ENCODE measurements at places on chromosomes 3 and 15. TPM values are rescaled to one million over a fixed set of nuclear protein-coding genes. Genes with fewer than 3 reads are reported as not detected.

Gene ACTR8
- total RNA-seq = 26.6 TPM

Gene WDR72
- not detected for total RNA-seq

Gene IREB2
- 63.6 TPM for total RNA-seq

- no peak for ATAC-seq
These were observed 21.1 kb upstream of the CORO2B start for GRCh38 chr15:68557469-68558317.

DNA sequence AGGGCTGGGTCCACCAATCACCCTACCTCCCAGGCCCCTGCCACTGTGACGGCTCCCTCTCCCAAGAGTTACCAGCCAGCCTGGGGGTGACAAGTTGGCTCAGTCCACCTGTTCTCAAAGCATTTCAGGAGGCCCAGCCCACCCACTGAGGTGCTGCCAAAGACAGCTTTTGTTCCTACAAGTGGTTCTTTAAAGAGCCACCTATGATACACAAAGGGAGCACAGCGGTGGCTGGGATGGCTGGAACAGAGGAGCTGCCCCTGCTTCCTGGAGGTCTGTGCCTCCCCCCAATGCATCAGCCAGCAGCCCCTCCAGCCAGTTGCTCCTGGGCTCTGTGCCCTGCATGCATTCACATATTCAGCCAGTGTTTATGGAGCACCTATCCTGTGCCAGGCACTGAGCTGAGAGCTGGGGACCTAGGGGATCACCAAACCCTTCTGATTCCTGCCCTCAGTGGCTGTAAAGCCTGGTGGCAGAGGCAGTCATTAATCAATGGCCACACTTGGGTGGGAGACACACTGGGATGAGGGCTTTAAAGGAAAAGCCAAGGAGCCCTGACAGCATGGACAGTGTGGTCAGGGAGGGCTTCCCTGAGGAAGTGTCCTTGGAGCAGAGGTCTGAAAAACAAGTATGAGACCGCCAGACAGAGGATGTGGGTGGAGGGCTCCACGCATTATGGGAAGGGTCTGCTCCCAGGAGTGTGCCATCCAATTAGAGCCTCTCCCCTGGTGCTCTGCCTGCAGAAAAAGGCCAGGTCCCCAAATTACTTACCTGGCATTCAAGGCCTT lies 107.1 kb upstream of the LINGO1 start:
- ATAC-seq = no peak

- no peak for ATAC-seq
These were observed 1009.8 kb downstream of the TUSC7 start for GRCh38 chr3:117719316-117719926.

GRCh38 chr15:71627604-71628003 lies 182.8 kb upstream of the NR2E3 start:
- no peak for ATAC-seq

Measured in activated T-helper 17 cell treated with anti-CD3 and anti-CD28 coated beads, Interleukin-2, amount 50 U/mL, for 72 hours (primary cell).